T-helper 9 cell (primary cell): ENCODE measurements at places on chromosomes 2 and 18.
A peak's percentile ranks its signal among the peaks of the same experiment; 100 is the strongest.

- DNase-seq = no peak
Observed at GRCh38 chr2:241607162-241607885, 29.6 kb downstream of the THAP4 start.

DNA sequence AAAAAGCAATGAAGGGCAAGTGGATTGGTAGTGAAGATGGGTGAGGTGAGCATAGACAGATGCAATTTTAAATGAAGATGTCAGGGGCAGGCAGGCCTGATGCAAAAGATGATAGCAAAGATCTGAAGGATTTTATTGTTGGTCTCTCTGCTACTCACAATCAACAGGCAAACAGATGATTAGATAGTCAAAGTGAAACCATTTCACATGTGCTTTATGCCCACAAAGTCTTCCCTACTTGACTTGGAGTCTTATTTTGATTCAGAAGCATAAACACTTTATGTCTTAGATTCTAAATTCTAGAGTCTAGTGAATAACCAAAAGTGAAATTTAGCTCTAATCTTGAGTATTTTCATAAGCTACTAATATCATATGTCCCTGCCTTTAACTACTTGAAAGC lies 153.8 kb upstream of the HNRNPA3 start:
- no peak for DNase-seq

- no peak for DNase-seq
Observed at GRCh38 chr2:60822987-60823386, 58.4 kb upstream of the REL start.

DNA sequence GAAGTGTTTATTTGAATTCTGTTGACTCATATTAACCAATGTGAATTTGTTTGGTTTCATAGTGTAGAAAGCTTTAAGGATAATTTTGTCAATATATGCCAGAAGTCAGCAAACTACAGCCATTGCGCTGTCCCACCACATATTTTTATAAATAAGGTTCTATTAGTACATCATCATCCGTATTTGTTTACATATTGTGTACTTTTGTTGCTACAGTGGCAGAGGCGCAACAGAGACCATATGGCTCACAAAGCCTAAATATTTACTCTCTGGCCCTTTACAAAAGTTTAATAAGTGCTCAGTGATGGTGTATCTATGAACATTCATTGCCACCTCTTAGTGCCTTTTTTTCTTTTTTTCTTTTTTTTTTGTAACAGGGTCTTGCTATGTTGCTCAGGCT lies 6.4 kb downstream of the ERLEC1 start:
- no peak for DNase-seq

- DNase-seq = no peak
Observed at GRCh38 chr2:192155511-192156118, 39.1 kb downstream of the TMEFF2 start.

DNA sequence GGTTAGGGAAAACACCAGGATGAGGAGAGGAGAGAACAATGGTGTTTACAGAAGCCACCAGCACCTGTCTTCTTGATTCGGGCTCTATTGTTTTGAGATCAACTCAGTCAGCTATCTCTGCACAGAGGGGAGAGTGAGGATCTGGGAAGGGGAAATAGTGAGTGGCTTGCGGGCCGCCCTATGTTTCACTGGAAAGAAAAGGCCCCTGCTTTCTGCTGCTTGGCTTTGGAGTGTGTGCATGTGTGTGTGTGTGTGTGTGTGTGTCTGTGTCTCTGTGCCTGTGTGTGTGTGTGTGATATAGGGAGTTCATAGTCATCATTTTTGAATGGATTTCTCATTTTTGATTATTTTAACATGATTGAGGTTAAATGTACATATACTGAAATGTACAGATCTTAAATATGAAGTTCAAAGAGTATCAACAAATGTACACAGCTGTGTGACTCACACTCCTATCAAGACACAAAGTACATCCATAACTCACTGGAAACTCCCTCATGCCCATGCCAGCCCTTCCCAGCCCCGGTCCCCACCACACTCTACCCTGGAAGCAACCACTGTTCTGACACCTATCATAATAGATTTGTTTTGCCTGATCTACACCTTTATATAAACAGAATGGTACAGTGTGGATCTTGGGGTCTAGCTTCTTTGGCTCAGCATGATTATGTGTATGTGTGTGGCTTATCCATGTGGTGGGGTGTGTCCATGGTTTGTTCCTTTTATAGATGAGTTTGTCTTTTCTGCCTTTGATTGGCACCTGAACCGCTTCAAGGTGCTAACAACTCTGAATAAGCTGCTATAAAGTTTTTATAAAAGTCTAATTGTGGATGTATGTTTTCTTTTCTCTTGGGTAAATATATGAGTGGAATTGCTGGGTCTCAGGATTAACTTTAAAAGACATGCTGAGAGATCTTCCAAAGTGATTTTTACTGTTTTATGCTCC lies 258.3 kb downstream of the SETBP1 start:
- no peak for DNase-seq

GRCh38 chr2:138881126-138881525 lies 100.9 kb upstream of the NXPH2 start:
- DNase-seq = no peak

GRCh38 chr2:235669983-235670962 lies 176.4 kb downstream of the AGAP1 start:
- no peak for DNase-seq

- no peak for DNase-seq
Observed at GRCh38 chr2:211930331-211930730, 608.3 kb downstream of the ERBB4 start.

DNA sequence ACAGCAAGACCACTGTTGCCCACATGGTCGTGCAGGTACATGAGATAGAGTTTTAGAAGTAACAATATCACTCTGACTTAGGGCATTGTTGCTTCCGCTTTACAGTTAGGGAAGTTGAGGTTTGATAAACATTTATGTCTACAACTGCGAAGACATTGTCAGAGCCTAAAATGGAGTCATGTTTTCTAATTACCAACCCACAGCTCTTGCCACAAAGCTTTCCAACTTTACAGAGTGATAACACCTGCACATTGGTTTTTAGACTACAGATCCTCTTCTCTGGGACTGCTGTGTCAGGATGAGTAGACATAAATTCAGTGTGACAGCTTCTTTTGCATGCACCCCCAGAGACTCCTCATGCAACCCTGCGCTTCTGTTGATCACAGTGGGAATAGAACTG lies 119.0 kb downstream of the FEZ2 start:
- no peak for DNase-seq

DNA sequence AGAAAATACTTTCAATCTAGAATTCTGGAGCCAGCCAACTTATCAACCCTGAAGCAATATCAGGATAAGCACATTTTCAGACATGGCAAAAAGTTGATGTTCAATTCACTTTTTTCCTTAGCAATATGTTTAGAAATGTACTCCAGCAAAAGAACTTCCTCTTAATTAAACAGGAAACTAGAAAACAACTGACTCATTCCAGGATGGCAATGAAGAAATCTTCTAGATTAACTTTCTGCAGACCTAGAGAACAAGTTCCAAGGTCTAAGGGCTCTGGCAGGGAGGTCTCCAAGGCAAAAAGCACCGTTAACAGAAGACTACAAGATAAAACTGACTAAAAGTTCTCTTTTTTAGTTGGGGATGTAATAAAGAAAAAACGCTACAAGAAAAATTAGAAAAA lies 69.2 kb upstream of the VWC2L start:
- DNase-seq = no peak

GRCh38 chr2:46315103-46315890 lies 18.1 kb downstream of the EPAS1 start:
- no peak for DNase-seq

- no peak for DNase-seq
Observed at GRCh38 chr2:120737340-120738101, 1.9 kb downstream of the GLI2 start.

GRCh38 chr2:138236142-138236541 lies 265.4 kb upstream of the SPOPL start:
- DNase-seq = no peak

DNA sequence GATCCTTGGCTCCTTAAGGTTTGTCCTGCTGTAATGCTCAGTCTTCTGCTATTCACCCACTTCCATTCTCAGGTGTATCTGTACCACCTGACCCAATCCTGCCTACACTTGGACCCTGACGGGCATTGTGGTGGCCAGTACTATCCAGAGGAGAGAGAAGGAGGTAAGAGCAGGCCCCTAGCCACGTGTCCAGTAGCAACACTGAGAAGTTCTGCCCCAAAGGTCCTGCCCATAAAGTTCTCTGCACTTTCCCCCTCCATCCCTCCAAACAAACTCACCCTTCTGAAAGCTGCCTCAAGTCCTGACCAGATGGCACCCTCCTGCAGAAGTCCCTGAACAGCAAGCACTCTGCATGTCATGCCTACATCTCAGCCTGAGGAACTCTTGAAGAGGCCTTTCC lies 18.3 kb downstream of the TTC32 start:
- no peak for DNase-seq

DNA sequence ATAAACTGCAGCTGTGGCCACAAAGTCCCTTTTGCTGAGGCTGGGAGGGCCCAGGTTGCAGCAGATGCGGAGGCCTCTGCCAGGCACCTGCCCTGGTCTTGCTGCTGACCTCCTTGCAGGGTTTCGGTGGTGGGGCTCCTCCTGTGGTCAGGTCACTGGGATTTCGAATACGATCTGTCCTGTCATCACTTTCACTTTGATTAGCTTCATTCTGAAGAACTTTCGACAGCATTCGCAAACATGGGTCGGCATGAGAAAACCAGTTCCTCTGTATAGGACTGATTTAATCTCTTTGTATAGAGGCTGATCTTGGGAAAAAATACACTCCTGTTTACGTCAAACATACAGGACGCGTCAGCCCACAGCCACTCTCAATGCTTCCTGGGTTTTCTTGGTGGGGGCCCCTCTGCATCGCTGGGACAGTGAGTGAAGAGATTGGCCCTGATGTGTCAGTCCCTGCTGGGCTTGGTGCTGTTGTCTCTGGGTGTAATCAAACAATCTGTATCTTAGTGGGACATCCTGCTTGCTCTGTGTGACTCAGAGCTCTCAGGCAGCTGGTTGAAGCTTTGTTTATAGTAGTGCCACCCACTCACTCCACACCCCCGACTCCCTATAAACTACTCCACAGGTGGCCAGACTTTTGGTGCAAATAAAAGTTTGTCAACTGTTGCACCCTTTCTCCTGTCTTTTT lies 209.4 kb upstream of the CXCR4 start:
- DNase-seq = peak; percentile 67

DNA sequence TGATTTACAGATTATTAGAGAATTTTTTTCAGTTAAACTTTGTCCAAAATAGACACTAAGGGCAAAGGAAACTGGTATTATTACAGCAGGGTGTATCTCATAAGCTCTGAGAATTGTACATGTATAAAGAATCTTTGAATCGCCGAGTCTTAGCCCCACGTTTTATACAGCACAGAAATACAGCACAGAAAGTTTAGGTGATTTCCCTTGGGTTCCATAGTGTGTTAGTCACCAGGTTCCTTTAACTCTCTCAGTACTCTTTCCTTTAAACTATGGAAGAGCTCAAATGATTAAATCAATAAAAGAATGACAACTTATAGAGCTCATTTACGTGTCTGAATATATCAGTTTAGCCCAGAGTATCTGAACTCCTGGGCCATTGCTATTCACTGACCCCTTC lies 256.8 kb downstream of the NEDD4L start:
- DNase-seq = no peak

DNA sequence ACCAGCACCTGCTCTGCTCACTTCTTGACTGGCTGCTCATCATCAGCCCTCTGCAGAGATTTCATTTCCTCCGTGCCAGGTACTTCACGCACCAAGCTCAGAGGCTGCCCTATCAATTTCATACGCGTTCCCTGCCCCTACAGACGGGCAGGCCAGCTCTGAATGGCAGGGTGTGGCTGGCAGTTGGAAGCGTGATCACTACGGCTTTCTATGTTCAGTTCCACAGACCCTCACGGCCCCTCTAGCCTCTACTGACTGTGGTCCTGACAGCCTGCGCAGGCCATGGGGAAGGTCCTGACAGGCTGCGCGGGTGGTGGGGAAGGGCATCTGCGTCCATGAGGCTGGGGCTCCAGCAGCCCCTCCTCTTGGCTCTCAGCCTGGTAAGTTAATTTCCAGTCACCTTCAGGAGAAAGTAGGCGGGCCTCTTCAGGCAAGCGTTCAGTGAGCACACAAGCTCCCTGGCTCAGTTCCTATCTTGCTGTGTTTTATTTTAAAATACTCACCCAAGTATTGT lies 154.8 kb downstream of the ZNF236 start:
- DNase-seq = no peak

GRCh38 chr2:191572319-191572718 lies 105.6 kb upstream of the NABP1 start:
- no peak for DNase-seq

GRCh38 chr2:32591669-32592463 lies 36.0 kb upstream of the TTC27 start:
- no peak for DNase-seq

DNA sequence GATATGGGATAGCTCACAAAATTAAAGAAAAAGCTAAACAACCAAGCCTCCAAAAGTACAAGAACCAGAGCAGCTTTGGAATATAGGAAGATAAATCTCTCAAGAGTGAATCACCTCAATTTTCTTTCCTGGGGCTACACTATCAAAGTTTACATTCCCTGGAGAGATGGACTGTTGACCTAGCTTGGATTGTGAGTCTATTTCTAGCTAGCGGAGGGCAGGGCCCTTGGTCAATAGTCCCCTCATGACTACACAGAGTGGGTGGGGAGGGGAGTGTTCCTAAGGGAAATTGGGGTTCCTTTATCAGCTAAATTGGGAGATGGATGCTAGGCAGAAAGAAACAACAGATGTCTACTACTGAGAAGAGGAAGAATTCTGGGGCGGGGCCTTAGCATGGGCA lies 29.9 kb upstream of the EIF2AK3 start:
- no peak for DNase-seq

DNA sequence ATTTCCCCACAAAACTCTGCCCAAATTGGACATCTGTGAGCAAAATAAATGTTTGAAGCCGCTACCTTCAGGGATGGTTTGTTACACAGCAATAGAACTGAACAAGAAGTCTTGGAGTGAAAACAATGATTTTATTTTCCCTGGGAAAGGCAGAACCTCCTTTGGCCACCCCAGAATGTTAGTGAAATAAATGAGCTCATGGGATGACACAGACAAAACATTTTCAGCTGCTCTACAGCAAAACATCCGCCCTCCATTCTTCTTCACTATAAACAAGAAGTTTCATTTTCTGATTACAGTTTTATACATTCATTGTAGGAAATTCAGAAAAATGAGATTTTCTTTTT lies 4.3 kb upstream of the EFHD1 start:
- DNase-seq = no peak

- no peak for DNase-seq
Observed at GRCh38 chr2:10039658-10040410, 3.5 kb upstream of the KLF11 start.

DNA sequence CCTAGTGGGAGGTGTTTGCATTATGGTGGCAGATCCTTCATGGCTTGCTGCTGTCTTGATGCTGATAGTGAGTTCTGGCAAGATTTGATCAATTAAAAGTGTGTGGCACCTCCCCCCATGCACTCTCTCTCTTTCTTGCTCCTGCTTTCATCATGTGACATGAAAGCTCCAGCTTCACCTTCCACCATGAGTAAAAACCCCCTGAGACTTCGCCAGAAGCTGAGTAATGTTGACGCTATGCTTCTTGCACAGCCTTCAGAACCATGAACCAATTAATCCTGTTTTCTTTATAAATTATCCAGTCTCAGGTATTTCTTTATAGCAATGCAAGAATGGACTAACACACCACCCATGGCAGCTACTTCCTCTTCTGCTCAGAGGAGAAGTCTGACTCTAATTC lies 2181.4 kb upstream of the PIK3C3 start:
- no peak for DNase-seq
